Posterior cingulate gyrus (tissue), 11 donors: ENCODE measurements at places on chromosomes 5 and 9.
A peak's percentile ranks its signal among the peaks of the same experiment; 100 is the strongest.

- no peak for DNase-seq
Observed at GRCh38 chr9:132672413-132672690, 2.1 kb downstream of the GTF3C4 start.

DNA sequence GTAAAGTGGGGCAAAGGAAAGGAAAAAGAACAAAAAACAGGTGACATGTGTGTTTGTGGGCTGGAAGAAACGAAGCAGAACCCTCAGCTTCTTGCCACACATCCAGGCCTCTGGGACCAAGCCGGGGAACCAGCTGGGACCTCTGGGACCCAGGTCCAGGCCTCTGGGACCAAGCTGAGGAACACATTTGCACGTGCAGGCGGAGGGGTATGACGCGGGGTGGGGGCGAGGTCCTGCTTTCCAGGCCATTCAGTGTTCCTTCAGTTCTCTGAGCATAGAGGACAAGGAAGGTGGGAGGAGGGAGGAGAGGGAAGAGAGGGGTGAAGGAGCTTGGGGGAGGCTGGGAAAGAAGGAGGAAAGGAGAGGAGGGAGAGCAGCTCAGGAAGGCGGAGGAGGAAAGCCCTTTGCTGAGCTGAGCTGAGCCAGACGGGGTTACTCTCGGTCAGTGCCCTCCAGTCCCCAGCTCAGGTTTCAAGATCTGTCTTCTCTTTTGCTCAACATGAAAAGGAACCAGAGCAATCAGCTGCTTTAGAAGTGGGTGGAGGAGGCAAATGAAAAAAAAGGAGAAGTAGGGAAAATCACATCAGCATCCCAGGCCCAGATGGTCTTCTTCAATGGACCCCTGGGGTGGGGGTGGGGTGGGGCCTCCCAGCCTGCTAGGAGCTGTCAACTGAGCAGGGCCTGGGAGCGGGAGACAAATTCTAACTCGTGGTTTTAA lies 59.1 kb downstream of the ABCA1 start:
- no peak for DNase-seq

GRCh38 chr5:166581826-166582225 lies 1709.6 kb upstream of the WWC1 start:
- no peak for DNase-seq

- DNase-seq: no peak
Observed at GRCh38 chr5:107129051-107129450, 541.7 kb downstream of the EFNA5 start.

DNA sequence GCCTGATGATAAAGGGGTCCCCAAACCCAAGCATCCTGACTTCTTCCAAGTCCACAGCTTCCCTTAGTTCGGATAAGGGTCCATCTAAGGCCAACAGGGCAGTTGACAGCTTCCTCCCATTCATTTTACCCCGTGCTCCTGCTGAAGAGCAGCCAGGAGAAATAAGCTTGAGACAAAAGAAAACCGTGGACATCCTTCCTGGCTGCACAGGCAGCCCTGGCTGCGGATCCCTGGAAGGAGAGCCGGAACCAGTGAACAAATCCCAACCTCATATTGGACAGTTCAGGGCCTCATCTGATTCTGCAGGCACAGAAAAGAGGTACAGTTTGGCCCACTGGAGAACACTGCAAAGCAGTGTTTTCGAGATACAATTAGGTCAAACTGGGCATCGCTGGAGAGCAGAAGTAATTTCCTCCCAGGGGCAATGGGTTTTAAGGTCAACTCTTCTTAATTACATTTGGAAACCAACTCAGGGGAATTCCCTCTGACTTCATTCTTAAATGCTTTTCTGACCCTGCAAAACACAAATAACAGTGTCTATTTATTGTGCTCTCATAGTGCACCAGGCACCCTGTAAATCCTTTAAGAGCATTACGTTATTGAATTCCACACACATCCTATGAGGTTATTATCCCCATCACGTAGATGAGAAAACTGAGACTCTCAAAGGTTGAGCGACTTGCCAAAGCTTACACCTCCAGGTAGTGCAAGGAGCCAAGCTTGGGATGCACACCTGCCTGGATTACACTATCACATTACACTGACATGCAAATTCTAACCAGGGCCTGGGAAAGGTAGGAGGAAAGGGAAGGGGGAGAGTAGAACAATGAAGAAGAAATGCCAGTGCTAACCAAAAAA lies 21.2 kb downstream of the ADAM19 start:
- no peak for DNase-seq

GRCh38 chr5:15634591-15635288 lies 134.8 kb downstream of the FBXL7 start:
- no peak for DNase-seq

DNA sequence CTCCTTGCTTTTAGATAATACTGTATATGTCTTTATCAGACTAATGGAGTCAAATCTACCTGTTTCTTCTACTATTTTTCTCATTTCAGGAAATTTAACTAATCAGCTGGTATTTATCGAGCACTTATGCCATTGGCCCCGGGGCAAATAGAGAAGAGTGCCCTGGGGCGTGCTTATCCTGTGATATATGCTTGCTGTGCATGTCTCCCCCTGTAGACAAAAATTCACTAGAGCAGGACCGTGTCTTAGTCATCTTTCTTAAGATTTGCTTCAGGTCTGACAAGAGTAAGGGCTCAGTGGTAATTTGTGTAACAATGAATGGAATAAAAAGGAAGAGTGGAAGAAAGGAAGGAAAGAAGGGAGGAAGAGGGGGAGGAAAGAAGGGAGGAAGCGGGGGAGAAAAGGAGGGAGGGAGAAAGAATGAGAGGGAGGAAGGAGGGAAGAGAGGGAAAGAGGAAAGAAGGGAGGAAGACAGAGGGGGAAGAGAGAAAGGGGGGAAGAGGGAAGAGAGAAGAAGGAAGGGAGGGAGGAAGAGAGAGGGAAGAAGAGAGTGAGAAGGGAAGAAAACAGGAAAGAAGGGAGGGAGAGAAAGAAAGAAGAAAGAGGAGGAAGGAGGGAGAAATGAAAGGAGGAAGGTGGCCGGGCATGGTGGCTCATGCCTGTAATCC lies 295.7 kb upstream of the PANK3 start:
- no peak for DNase-seq

- DNase-seq: no peak
Observed at GRCh38 chr5:98599016-98599415, 174.4 kb upstream of the RGMB start.

GRCh38 chr9:130186839-130187522 lies 14.8 kb downstream of the NCS1 start:
- no peak for DNase-seq

DNA sequence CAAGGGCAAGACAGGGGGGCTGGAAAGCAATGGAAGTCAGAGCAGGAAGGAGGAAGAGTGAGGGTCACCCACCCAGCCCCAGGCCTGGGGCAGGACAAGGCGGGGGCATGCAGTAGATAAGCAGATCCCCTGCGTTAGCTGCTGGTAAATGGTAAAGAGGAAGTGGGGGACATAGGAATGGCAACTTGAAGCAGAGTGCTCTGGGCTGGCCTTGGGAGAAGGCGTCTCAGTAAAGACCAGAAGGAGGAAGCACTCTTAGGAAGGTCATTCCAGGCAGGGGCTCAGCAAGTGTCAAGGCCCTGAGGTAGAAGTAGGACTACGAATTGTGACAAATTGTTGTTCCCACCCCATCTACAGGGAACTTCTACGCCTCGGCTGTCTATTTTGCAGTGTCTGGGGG lies 15.1 kb downstream of the TCOF1 start:
- no peak for DNase-seq

GRCh38 chr9:14238518-14238917 lies 75.4 kb downstream of the NFIB start:
- no peak for DNase-seq

- peak; percentile 67 for DNase-seq
Observed at GRCh38 chr5:134177369-134178095, 782 bp upstream of the SKP1 start.

DNA sequence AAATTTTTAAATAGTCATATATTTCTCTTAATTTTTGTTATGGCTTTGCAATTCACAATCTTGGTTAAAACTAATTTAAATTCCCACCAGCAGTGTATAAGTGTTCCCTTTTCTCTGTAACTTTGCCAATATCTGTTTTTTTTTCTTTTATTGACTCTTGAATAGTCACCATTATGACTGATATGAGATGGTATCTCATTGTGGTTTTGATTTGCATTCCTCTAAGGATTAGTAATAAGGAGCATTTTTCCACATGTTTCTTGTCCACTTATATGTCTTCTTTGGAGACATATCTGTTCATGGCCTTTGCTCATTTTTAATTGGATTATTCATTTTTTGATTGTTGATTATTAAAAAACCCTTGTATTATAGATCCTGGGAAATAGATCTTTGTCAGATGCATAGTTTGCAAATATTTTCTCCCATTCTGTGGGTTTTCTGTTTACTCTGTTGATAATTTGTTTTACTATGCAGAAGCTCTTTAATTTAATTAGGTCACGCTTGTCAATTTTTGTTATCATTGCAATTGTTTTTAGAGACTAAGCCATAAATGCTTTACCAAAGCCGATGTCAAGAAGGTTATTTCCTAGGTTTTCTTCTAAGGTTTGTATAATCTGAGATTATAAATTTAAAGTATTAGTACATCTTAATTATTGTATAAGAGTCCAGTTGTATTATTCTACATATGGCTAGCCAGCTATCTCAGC lies 610.9 kb downstream of the CHSY3 start:
- no peak for DNase-seq
